T-helper 17 cell (primary cell): ENCODE measurements at places on chromosomes 16 and 17. TPM values are rescaled to one million over a fixed set of nuclear protein-coding genes. Genes with fewer than 3 reads are reported as not detected.
A peak's percentile ranks its signal among the peaks of the same experiment; 100 is the strongest.

Gene BICDL2
- total RNA-seq: not detected

GRCh38 chr17:4449736-4450135 lies 16.0 kb downstream of the SPNS3 start:
- H3K4me1 ChIP-seq: peaks cover 8% of the 10 kb centered on the region
- peak overlapping the region; percentile 2 for H3K27ac ChIP-seq
- H3K36me3 ChIP-seq: no peaks in the 10 kb centered on the region
- H3K27me3 ChIP-seq: peaks cover 10% of the 10 kb centered on the region
- no peak for DNase-seq

- no peak within 1 kb of the TSS for H3K27ac ChIP-seq
- DNase-seq: no peak
- no peak within 1 kb of the TSS for H3K4me3 ChIP-seq
Observed at GRCh38 chr16:65121870-65122723, at the start of gene CDH11. Gene CDH11 (minus strand): TSS chr16:65122063. CDS start chr16:65004869, 117,194 bp downstream.

DNA sequence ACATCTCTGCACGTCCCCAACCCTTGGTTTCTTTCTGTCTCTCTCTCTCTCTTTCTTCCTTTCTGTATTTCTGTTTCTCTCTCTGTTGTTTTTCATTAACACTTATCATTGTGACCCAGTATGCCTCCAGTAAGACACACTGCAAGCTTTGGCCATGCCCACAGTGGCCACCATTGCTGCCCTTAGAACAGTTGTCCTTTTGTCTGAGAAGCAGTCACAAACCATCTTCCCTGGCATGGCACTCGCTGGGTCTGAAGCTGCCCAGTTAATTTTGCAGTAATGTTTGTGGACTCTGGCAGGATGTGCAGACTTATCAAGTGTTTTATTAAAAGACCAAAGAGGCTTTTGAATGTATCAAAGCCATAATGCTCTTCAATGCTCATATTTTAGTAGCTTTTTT lies 146.9 kb downstream of the MSI2 start:
- H3K27me3 ChIP-seq: no peaks in the 10 kb centered on the region
- H3K4me3 ChIP-seq: no peak overlapping the region
- H3K27ac ChIP-seq: no peak overlapping the region
- H3K4me1 ChIP-seq: peaks cover 50% of the 10 kb centered on the region

DNA sequence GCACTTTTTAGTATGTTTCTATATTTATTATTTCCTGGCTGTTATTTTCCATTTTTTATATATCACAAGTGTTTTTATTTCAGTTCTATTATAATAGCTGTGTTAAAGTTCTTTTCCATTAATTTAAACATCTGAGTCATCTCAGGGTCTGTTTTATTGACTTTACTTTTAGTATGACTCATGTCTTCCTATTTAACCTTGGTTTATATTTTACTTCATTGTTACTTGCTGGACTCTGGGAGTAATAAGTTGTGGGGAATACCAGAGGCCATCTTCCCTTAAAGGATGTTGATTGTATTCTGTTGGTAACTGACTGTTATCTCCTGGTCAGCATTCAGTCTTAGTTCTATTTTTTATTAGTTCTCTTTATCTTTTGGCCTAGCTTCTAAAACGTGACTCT lies 1508.2 kb downstream of the CDH11 start:
- no peak overlapping the region for H3K4me3 ChIP-seq
- H3K36me3 ChIP-seq: no peaks in the 10 kb centered on the region
- H3K27ac ChIP-seq: no peak overlapping the region
- DNase-seq: no peak
- H3K27me3 ChIP-seq: no peaks in the 10 kb centered on the region

GRCh38 chr17:30790279-30790678 lies 34.2 kb downstream of the CRLF3 start:
- H3K4me1 ChIP-seq: peaks cover 10% of the 10 kb centered on the region
- H3K27me3 ChIP-seq: no peaks in the 10 kb centered on the region
- H3K4me3 ChIP-seq: peak overlapping the region; percentile 21
- DNase-seq: no peak
- H3K36me3 ChIP-seq: peaks cover 3% of the 10 kb centered on the region

Gene CMTM2
- not detected for total RNA-seq

GRCh38 chr17:75326226-75326848 lies 37.1 kb upstream of the SLC25A19 start:
- peak overlapping the region; percentile 75 for H3K27ac ChIP-seq
- no peak overlapping the region for H3K4me3 ChIP-seq
- no peak for DNase-seq
- H3K4me1 ChIP-seq: peaks cover 5% of the 10 kb centered on the region

GRCh38 chr17:50627782-50628601 lies 6.7 kb upstream of the ABCC3 start:
- no peak overlapping the region for H3K27ac ChIP-seq
- peaks cover 77% of the 10 kb centered on the region for H3K27me3 ChIP-seq
- peaks cover 11% of the 10 kb centered on the region for H3K4me1 ChIP-seq
- H3K36me3 ChIP-seq: peaks cover 8% of the 10 kb centered on the region

GRCh38 chr16:82917886-82918595 lies 291.3 kb downstream of the CDH13 start:
- H3K36me3 ChIP-seq: no peaks in the 10 kb centered on the region
- peaks cover 12% of the 10 kb centered on the region for H3K27me3 ChIP-seq
- DNase-seq: no peak
- no peak overlapping the region for H3K27ac ChIP-seq
- peaks cover 6% of the 10 kb centered on the region for H3K4me1 ChIP-seq
- no peak overlapping the region for H3K4me3 ChIP-seq

- no peak overlapping the region for H3K27ac ChIP-seq
- no peak for DNase-seq
- peaks cover 93% of the 10 kb centered on the region for H3K27me3 ChIP-seq
- peaks cover 11% of the 10 kb centered on the region for H3K36me3 ChIP-seq
- peak overlapping the region; percentile 58 for H3K4me3 ChIP-seq
- H3K4me1 ChIP-seq: peaks cover 13% of the 10 kb centered on the region
Observed at GRCh38 chr17:66946251-66946650, 18.3 kb upstream of the CACNG4 start.

Gene NPIPB9
- 1.4 TPM for total RNA-seq

Gene CWC25
- total RNA-seq: 88.5 TPM

GRCh38 chr17:72706396-72706981 lies 386.0 kb downstream of the SLC39A11 start:
- H3K27ac ChIP-seq: no peak overlapping the region
- peaks cover 13% of the 10 kb centered on the region for H3K4me1 ChIP-seq
- H3K4me3 ChIP-seq: no peak overlapping the region
- H3K27me3 ChIP-seq: no peaks in the 10 kb centered on the region

Gene SDR42E2
- 2.3 TPM for total RNA-seq

DNA sequence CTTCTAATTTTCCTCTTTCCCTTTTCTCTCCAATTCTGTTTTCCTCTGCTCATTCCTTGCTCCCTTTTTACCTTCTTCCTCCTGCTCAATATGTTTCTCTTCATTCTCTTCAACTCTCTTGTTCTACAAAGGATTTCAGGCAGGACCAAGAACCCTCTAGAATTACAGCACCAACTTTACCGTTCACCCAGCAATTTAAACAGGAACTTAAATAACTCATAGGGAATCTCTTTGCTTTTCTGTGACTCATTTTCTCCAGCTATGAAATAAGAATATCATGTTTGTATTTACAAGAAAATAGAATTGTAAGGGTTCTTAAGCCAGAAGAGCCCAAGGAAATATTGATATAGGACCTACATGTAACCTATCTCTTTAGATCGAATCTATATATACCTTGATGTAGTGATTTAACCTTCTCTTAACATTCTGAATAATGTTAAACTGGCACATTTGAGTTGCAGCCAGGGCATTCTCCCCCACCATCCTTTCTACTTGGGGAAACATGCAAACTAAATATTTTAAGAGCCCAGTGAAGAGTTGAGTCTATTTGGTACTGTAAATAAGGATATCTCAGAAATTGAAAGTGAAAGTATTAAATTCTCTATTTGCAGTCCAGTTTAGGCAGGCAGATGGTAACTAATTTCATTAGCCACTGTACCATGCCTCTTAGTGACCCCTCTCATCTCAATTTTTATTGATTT lies 137.0 kb downstream of the ANKFN1 start:
- H3K36me3 ChIP-seq: no peaks in the 10 kb centered on the region
- DNase-seq: no peak
- no peaks in the 10 kb centered on the region for H3K27me3 ChIP-seq

DNA sequence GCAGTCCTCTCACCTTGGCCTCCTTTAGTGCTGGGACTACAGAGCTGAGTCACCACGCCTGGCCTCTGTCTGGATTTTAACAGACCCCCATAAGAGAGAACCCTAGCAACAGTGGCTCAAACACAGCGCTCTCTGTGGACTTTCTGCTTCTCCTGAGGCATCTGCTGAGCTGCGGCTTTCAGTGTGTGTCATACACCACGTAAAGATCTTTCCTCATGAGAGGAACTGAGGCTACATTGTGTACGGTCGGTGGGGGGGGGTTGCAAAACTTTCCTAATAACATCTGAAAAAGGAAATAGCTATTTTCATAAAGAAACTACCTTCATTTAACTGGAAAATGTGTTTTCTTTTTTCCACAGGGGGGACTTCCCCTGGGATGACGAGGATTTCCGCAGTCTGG lies 32.9 kb downstream of the DEF8 start:
- H3K4me3 ChIP-seq: no peak overlapping the region
- H3K36me3 ChIP-seq: peaks cover 6% of the 10 kb centered on the region
- DNase-seq: no peak
- H3K27me3 ChIP-seq: no peaks in the 10 kb centered on the region

DNA sequence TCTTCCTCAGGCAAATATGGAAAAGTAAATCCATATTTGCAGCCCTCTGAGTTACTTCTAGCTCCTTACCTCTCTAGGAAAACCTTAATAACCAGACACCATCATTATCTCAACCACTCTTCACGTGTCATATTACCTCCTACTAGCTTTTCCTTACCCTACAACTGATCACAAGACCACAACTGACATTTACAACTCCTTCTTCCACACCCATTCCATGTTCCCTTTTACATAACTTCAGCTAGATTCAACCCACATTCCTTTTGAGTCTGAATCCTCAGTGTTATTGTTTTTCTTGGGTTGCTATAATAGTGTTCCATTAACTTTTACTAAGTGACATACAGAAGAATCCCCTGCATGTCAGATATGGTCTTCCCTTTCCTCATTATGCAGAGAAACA lies 4.7 kb upstream of the OR1E2 start:
- no peak for DNase-seq
- no peak overlapping the region for H3K4me3 ChIP-seq
- no peak overlapping the region for H3K27ac ChIP-seq
- peaks cover 48% of the 10 kb centered on the region for H3K27me3 ChIP-seq
- no peaks in the 10 kb centered on the region for H3K4me1 ChIP-seq

GRCh38 chr17:13678841-13679240 lies 77.1 kb upstream of the HS3ST3A1 start:
- peaks cover 7% of the 10 kb centered on the region for H3K27me3 ChIP-seq
- no peak for DNase-seq
- no peaks in the 10 kb centered on the region for H3K36me3 ChIP-seq
- no peak overlapping the region for H3K4me3 ChIP-seq
- H3K4me1 ChIP-seq: no peaks in the 10 kb centered on the region

Gene SLC6A2
- total RNA-seq: not detected

DNA sequence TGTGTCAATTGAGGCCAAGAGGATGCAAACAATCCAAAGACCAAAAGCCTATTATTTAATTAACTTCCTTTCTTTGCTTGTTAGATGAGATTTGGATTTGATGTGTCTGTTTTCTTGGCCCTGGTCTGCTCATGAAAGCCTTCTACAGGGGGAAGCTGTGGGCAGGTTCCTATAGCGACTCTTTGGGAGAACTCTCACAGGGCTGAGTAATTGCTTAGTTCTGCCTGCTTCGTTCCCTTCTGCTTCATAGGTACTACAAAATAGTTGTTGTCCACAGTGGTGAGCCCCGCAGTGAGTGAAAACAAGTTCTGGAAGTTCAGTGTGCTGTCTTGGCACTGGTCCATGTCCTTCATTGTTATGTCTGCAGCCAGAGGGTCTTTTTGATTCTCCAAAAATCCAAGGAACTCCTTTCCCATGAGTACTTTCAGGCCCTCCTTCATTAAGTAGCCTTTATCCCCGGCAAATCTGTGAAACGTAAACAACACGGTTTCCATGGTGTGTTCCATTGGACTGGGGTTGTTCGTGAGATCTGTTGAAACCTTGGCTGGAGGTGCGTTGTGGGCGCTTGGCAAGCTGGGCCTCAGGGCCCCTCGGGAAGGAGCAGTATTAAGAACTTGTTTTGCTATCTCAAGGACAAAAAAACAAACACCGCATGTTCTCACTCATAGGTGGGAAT lies 30.0 kb upstream of the ANKRD40CL start:
- peaks cover 7% of the 10 kb centered on the region for H3K4me1 ChIP-seq
- H3K4me3 ChIP-seq: no peak overlapping the region
- no peak for DNase-seq
- H3K27me3 ChIP-seq: peaks cover 8% of the 10 kb centered on the region
- H3K36me3 ChIP-seq: no peaks in the 10 kb centered on the region

GRCh38 chr16:29820730-29821642 lies 724 bp downstream of the MVP start:
- no peaks in the 10 kb centered on the region for H3K27me3 ChIP-seq
- H3K4me1 ChIP-seq: peaks cover 48% of the 10 kb centered on the region
- peak; percentile 42 for DNase-seq
- peaks cover 3% of the 10 kb centered on the region for H3K36me3 ChIP-seq
- peak overlapping the region; percentile 93 for H3K27ac ChIP-seq
